RKO (cell line): ENCODE measurements at places on chromosomes 4 and X.
A peak's percentile ranks its signal among the peaks of the same experiment; 100 is the strongest.

DNA sequence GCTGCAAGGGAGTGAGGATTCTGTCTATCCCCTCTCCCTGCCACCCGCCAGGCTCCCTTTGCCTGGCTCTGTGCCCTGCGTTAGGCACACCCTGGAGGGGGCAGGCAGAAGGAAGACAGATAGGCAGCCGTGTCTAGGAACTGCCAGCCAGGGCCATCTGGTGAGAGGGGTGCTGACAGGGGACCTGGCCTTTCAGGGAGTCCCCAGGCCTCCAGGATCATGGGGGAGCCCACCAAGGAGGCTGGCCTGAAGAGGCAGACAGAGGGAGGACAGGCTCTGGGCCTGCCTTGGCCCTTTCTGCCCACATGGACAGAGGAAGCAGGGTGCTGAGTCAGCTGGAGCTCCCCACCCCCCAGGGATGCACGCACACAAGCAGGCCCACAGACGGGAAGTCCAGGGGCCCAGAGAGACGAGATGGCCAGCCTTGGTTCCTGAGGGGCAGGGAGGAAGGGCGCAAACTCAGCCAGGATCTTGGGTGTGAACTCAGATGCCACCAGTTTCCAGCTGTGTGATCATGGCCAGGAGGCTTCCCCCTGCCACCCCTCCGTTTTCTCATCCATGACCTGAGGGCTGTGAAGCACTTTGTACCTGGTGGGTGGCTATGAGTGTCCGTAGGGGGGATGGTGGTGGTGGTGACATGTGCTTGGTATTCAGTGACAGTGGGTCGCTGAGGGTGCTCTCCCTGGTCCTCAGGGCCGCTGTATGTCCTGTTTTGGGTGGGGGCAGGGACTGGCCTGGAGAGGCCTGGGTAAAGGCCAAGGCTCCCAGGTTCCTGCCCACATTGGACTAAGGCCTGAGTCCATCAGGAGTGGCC, 1.8 kb downstream of the SH3BP2 start:
- DNase-seq, result peak; percentile 36

DNA sequence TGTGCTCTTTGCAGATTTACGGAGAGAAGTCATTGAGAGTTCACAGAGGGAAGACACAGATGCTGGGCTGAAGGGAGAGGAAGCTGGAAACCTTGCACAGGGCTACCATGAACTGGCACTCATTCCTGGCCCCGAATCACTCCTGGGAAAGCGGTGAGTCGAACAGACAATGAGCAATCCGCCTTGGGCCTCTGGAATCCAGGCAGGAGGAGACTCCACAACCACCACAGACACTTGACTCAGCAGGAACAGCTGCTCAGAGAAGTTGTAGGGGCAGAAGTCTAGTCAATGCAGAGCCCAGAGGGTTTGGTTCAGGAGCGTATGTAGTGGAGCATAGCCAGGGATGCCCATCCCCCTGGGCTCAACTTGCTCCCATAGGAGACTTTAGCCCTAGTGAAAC, 62.8 kb upstream of the GRIA3 start:
- DNase-seq, result no peak

- DNase-seq, result no peak
Observed at GRCh38 chr4:29058531-29058930, 1661.6 kb upstream of the PCDH7 start.

GRCh38 chrX:30627818-30628652, 25.2 kb upstream of the GK start:
- DNase-seq, result no peak

GRCh38 chr4:25815586-25815985, 47.2 kb downstream of the SEL1L3 start:
- DNase-seq, result no peak

DNA sequence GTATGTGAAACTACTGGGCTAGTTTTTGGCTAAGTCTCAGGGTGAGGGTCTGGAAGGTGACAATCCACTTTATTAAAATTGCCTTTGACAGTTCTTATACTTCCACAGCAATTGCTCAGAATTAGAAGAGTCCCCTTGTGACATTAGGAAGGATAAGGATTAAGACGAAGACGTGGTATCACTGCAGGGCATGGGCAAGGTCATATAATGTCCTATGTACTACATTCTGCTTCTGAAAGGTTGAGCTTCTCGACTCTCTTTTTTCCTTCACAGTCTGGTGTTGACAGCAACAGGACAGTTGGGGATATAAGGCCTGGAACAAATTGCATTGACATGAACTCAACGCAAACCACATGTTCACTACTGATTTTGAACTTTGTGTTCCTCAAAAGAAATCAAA, 40.9 kb upstream of the PRDM5 start:
- no peak for DNase-seq

- no peak for DNase-seq
Observed at GRCh38 chr4:52372269-52372668, 286.8 kb downstream of the USP46 start.

GRCh38 chr4:108466936-108467902, 153.2 kb upstream of the RPL34 start:
- DNase-seq, result peak; percentile 3

DNA sequence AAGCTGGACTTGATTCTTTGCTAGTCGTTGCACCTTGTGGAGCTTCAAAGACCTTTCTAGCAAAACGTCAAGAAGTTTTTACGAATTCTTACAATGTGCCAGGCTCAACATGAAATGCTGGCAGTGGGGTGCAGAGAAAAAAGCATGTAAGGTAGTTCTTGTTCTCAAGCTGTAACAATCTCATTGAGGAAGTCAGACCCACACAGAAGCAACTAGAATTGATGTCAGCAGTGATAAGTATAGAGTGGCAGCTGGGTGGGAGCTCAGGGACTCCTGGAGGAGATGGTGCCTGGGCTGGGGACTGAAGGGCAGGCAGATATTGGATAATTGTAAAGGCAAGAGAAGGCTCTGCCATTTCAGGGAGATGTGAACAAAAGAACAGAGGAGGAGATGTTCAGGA, 82.3 kb downstream of the ATG4A start:
- DNase-seq, result no peak

GRCh38 chrX:39648548-39649254, 449.1 kb downstream of the BCOR start:
- DNase-seq, result no peak

- DNase-seq, result peak; percentile 64
Observed at GRCh38 chrX:134377537-134377936, 82.4 kb upstream of the HPRT1 start.

DNA sequence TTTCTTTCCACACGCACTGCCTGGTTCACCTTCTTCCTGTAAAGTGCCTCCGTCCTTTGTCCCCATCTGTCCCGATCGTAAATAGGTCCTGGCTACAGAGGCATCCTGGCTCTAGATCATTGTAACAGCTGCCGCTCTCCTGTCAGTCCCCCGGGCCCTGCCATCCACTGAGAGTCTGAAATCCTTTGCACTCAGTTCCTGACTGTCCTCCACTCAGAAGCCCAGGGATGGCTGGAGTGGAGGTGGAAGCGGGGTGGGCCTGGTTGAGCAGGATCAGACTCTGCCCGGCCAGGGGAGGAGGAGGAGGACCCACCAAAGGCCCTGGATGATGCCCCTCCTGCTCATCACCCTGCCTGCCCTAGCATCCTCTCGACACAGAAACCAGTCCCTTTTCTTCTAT, 29.8 kb downstream of the PIGG start:
- no peak for DNase-seq

DNA sequence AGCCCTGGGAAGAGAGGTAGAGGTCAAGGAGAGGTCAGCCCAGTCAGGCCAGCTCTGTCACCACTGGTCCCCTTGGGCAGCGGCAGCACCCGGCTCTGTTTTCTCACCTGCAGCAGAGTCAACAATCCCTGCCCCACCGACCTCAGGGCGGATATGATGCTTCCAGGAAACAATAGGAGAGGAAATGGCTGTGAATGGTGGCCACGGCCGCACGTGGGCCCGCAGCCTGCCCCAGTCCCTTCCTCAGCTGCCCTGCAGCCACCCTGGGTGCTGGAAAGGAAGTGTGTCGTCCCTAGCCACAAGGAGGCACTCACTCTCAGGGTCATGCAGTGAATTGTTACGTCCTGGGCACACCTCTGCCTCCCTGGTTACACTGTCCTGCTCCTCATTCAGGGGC, 92.5 kb upstream of the ENPP6 start:
- DNase-seq, result no peak

DNA sequence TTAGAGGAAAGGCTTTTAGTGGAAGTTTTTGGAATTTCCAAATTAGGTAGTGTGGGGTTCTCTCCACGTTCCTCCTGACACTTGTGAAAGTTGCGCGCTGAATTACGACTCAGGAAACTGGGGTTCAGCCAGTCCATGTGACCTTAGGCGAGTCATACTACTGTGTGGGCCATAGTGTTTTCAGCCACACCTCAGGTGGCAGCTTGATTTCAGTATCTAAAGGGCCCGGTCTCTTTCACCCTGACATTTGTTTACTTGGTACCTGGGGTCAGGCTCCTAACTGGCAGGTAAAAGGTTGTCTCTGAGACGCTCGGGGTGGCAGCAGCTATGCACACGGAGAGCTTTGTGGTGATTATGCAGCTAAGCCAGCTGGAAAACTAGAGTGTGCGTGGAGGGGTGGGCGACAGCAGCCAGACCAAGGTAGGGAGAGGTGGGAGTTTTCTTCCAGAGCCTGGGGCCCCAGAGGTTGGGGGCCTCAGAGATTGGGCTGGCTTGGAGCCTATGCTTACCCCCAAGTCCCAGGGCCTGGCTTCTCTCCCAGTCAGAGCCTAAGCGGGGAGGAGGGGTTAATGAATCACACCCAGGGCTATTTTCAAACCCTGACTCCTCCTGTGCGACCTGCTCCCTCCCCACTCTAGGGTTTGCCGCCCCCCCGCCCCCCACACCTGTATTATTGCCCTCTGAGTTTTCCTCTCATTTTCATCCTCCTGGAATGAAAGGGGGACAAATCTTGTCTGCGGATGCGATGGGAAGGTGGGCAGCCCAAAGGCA, 47.2 kb downstream of the STARD8 start:
- DNase-seq, result no peak

DNA sequence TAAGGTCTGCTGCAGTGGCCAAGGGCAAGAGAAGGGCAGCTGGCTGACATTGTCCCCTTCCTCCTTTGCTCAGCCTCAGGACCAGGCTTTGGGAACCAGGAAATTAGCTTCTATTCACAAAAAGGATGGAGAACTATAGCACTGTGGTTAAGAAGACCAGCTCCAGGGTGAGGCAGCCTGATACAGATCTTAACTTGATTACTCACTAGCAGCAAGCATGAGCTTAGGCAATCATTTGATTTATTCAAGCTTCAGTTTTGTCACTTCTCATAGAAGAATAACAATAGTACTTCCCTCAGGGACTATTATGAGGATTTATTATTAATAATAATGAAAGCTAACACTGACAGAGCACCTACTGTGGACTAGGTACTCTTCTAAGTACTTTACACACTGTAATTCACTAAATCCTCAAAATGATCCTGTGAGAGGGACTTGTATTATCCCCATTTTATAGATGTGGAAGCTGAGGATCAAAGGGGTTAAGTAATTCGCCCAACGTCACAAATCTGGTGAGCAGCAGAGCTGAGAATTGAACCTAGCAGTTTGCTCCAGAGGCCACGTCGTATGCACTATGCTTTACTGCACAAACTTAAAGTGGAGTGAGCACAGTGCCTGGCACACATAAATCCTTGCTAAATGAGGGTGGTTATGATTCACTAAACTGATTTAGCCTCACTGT, 130.4 kb upstream of the PAK3 start:
- no peak for DNase-seq

DNA sequence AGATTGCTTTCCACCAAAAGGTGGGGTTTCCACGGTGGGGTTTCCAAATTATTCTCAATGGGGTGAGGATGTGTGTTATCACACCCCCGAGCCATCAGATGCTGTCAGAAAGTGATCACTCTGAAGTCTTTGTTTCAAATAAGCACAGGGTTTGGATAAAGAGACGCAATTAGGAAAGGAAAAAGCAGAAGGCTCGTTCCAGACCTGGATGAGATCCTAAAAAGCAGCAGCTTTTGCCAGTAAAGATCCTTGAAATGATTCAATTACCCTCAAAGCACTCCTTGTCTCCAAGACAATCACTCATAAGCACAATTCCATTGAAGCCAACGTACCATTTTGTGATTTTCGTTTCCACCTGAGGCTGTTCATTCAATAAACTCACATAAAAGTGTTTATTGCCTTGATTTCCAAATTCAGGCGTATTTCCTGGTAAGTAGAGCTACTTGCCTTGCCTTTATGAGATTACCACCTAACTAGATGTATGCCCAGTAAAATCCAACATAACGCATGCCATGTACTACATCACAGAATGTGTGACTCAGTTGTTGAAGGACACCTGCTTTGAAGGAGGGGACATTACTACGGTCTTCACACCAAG, 5.2 kb downstream of the F11 start:
- no peak for DNase-seq

DNA sequence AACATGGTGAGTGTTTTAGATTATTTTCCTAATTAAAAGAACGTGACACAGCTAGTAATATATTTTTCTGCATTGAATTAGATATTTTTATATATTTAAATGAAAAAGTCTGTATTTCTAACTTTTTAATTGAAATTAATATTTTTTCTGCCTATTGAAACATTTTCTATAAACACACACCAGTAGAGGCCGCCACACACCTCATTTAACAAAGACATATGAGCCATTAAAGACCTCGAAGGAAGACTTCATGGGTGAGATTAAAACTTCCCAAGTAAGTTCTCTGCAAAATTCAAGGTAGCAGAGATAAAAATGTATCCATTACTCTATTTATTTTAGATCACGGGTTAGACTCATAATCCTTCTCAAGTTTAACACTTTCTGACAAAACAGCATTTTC, 8.3 kb downstream of the SLITRK2 start:
- DNase-seq, result peak; percentile 34

DNA sequence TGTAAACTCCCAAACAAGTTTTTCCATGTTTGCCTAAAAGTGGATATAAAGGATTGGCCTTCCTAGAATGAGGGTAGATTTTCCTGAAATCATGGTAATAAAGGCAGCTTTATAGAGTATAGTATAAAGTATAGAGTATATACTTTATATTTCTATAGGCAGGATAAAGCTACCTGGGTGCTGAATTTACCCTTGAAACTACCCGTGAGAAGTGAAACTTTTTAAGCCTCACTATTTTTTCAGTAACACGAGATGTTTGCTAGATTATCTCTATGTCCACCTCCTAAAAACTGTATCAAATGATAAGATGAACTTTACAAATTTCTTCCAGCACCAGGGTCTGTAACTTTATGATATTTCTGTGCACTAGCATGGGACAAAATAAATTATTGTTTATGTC, 340.0 kb upstream of the GALNTL6 start:
- DNase-seq, result no peak

DNA sequence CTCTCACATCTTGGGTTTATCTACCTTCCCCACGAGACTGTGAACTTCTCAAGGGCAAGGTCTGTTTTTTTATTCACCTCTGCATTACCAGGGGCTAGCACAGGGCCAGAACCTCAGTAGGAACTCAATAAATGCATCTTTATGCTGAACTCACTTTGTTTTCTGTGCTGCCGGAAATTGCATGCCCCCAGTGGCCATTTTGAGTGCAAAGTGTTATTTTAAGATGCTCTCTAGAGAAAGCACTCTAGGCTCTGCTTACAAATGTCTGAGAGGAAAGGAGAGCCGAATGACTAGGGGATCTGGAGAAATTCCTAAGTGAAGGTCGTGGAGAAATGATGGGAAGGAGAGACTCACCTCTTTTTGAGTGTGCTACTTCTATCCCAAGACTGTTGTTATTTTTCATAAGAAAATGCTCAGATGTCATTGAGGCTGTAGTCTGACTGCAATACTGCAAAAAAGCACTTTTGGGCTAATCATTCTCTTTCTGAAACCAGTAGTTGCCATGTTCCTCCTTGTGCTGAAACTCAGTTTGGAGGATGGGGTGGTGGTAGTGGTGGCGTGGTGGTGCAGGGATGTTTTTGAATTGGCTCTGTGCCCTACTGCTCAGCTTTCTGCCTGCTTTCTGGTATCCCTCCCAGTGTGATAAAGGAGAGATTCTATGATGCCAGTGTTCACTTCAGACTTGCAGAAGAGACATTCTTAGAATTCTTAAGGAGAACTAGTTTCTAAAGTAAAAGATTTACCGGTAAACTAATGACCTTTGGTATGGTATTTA, 41.3 kb downstream of the DOCK11 start:
- DNase-seq, result peak; percentile 57
